Mesenteric fat pad (tissue), 1 donor: ENCODE measurements at places on chromosomes 16 and 17.

- DNase-seq: no peak
These were observed 232.5 kb upstream of the ZFHX3 start for GRCh38 chr16:73280388-73280787.

GRCh38 chr17:67819722-67820121 is 5.6 kb upstream of the BPTF start:
- no peak for DNase-seq

- no peak for DNase-seq
These were observed 57.5 kb downstream of the WIPI1 start for GRCh38 chr17:68399638-68400403.

DNA sequence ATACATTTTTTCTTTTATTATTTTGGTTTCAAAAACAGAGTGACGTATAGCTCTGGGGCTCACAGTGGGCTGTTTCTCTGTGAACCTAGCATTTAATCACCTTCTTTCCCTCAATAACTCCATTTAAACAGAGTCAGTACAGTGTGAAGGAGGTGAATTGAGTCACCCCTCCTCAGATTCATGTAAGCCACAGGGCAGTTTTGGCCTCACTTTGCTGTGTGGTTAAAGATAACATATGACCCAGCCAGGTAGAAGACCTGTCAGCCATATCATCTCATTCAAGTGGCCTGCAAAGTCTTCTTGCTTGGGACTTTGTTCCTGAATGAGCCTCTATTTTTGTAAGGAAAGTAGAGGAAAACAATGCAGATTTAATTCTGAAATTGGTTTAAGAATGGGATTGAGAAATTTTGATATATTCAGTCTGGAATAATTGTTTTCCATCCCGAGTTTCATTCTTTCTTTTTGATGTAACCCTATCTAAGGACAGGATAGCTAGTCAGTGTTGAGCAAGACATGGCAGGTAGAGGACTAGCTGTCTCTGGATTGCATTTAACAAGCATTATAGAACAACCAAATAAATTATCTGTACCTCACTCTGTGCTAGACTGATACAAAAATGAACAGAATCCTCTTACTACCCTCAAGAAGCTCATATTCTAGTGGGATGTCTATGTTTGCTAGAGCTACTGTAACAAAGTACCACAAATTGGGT is 13.1 kb downstream of the MAP2K6 start:
- DNase-seq: no peak

DNA sequence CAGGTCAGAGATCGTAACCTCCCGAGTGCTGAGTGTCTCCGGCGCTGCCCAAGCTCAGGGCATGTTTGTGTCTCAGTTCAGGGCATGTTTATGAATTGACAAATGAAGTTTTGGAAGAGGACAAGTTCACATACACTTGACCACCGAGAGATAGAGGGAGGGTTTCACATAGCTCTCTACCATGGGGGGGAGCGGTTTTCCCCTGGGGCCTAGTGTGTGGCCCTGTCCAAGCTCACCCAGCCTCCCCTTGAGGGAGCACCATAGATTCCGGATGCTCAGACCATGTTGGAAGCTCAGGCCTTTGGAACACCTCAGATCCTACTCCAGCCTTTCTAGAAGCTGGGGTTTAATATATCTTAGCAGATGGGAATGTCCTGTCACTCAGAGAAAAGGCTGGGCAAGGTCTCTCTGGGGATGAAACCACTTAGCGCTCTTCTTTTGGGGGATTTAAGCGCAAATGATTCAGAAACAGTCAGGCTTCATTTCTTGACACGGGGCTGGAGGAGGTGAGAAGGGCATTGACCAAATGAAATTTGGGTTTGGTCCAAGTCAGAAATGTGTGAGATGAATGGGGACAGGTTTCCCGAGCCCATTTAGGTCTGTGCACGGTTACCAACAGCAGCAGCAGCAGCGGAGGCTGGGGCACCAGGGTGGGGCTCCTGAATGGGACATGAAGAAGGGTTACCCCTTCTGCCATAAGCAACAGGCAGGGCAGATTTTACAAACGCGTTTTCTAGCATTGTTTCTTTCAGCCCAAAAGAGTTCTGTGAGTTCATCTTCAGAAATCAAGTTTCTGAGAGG is 96.6 kb downstream of the METRNL start:
- DNase-seq: no peak

DNA sequence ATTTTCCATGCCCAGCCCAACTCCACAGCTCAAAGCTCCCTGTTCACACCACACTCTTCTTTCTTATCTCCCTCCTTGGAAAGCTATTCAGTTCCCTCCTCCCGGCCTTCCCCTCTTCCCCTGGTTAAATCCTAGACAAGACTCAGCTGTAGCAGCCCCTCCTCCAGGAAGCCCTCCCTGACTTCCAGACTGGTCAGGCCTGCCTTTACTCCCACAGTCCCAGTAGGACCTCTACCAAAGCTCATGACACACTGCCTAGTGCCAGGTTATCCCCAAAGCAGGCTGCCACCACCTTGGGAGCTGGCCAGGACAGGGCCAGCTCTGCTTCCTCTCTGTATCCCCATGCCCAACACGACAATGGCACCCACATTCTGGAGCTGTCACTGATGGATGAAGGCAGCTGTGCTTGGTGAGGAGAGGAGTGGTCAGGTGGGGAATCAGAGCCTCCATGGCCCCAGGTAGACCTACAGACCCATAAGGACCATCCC is 50.0 kb downstream of the BEAN1 start:
- DNase-seq: peak; percentile 57

- no peak for DNase-seq
These were observed 77.3 kb downstream of the WNT3 start for GRCh38 chr17:46741122-46741730.

DNA sequence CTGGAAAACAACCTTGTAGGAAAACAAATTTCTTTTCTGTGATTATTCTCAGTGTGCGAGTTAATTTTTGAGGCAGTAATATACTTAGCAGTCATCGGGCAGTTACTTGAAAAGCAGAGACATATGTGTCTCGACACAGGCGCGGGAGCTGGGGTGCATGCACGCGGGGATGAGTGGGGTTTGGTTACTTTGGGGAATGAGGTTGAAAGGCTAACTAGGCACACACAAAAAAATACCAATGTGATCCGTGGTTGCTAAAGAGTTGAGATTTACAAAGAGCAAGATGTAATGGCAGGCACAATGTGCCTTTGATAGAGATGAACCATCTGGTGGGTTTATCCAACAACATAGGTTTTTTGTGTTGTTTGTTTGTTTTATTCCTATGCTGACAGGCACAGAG is 703.8 kb upstream of the EEF2KMT start:
- DNase-seq: no peak

DNA sequence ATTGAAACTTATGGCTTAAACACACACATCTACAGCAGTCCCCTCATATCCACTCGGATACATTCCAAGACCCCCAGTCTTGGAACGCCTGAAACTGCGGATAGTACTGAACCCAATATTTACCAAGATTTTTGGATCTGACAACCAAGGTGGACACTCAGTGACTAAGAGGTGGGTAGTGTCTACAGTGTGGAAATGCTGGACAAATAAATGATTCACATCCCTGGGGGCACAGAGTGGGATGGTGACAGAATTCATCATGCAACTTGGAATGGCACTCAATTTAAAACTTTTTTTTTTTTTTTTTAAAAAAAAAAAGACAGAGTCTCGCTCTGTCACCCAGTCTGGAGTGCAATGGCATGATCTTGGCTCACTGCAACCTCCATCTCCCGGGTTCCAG is 54.2 kb upstream of the TRAP1 start:
- DNase-seq: no peak

GRCh38 chr16:56334761-56335160 is 90.6 kb downstream of the AMFR start:
- no peak for DNase-seq

- peak; percentile 79 for DNase-seq
These were observed 1343.6 kb downstream of the TP53TG3F start for GRCh38 chr16:34802848-34803599.

DNA sequence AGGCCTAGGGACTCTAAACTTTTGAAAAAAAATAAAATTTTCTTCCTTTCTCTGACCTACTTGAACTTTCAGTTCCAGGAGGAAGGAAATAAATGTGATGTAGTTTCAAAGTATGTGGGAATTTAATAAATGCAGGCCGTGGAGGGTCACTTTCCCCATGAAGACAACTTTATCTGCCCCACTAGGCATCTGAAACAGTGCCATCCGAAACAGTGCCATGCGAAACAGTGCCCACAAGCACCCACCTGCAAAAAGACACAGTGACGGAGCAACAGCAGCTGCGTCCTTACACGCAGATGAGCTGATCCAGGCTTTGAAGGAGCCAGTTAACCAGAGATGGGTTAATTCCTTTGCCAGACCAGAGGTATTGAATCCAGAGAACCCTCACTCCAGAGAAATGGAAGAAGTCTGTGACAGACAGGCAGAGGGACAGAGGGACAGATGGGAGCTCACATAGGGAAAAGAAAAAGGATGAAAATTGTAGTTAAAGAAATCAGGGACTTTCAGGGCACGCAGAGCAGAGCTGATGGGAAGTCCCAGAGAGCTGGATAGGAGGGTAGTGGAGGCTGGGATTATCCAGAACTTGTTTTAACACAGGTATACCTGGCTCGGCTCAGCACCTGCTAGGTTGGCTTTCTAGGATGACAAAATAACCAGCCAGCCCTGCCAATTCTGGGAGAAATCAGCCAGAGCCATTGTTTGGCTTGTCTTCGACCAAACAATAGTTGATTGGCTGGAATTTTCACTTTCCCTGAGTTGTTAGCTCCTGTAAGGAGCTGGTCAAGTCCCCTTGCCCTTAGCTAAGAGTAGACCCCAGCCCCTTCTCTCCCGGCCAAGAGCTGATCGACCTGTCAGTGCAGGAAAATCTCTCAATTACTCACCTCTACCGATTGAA is 17.1 kb upstream of the HOXB13 start:
- no peak for DNase-seq

- no peak for DNase-seq
These were observed 17.3 kb upstream of the HEXD start for GRCh38 chr17:82400830-82401229.

DNA sequence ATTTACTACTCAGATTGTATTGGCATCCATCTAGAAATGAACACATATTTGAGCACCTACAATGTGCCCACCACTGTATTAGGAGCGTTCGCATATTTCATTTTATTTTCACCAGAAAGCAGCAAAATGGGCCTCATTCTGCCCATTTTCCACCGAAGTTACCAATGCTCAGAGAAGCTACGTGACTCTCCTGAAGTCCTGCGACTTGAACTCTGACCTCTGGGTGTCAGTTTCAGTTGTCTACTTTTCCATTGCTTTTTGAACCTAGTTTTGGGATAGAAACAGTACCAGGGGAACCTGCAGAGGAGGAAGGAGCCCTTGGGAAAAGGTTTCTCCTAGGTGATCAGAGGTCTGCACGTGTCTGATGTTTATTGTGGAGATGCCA is 139.1 kb upstream of the SDK2 start:
- no peak for DNase-seq

DNA sequence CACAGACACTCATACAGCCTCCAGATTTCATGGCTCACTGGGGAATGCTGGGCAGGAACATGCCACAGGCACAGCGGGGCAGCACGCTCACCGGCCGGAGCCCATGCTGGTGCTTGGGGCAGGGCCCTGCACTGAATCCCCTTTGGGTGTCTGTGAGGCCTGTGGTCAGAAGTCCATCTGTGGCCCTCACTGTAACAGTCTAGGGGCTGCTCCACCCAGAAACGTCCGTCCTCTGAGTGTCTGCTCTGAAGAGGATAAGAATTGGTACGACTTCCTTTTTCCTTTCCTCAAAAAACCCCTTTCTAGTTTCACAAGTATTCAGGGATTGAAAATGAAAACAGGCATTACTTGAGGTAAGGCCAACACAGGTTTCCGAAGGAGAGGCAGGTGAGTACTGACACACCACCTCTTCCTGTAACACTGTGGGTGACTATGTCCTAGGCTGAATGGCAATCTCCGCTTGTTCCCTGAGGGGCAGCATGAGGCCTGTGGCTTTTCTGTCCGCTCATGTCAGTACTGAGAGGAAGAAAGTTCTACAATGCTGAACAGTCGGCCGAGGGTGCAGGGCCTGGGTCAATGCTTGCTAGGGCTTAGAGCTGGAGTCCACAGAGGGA is 42.5 kb downstream of the TMEM11 start:
- DNase-seq: peak; percentile 79

GRCh38 chr17:34665150-34665806 is 85.9 kb downstream of the TMEM132E start:
- no peak for DNase-seq

GRCh38 chr17:35119370-35120165 is at the start of gene RAD51D:
TSS of gene RAD51D (minus strand) at chr17:35119860. CDS start at chr17:35119613, 247 bp downstream.
- peak; percentile 93 for DNase-seq

GRCh38 chr17:34851961-34852540 is 109.2 kb downstream of the CCT6B start:
- DNase-seq: peak; percentile 35

DNA sequence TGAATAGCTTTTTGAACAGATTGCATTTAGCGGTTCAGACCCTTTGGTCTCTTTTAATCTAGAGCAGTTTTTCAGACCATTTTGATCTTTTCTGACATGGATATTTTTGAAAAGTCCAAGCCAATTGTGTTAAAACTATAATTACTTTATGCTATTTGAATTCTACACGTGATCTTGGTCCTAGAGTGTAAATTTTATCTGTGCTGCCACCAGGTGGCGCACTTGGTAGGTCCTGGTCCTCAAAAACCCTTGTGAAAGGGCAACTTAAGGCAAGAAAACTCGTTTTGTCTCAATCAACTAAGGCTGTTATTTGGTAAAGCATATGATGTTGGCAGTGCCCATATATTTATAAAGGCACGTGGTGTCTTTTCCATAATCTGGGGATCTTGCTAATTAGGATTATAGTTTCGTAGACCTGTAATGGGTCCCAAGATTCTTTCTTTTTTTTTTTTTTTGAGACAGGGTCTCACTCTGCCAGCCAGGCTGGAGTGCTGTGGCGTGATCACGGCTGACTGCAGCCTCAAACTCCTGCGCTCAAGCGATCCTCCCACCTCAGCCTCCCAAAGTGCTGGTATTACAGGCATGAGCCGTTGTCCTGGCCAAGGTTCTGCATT is 43.9 kb upstream of the TEX2 start:
- no peak for DNase-seq

- DNase-seq: no peak
These were observed 275.6 kb upstream of the ELAC2 start for GRCh38 chr17:13293421-13293820.

- DNase-seq: no peak
These were observed 5.5 kb upstream of the MED11 start for GRCh38 chr17:4725646-4726310.

GRCh38 chr16:73215678-73216377 is 167.9 kb upstream of the ZFHX3 start:
- DNase-seq: no peak

- DNase-seq: no peak
These were observed 889 bp upstream of the ZNF423 start for GRCh38 chr16:49856672-49857330.

GRCh38 chr16:82971126-82971525 is 344.4 kb downstream of the CDH13 start:
- DNase-seq: no peak

GRCh38 chr16:28011971-28012445 is 51.5 kb downstream of the GSG1L start:
- DNase-seq: no peak

GRCh38 chr17:78329263-78330059 is 30.4 kb downstream of the SOCS3 start:
- no peak for DNase-seq

- DNase-seq: no peak
These were observed 68.3 kb upstream of the BCAR1 start for GRCh38 chr16:75319513-75320411.
